ENCODE measurements at places on chromosomes 11 and 22. TPM values are rescaled to one million over a fixed set of nuclear protein-coding genes. Genes with fewer than 3 reads are reported as not detected.

- no peak for DNase-seq
These were observed 344.7 kb downstream of the BUD13 start for GRCh38 chr11:116427903-116428637.

- DNase-seq: no peak
These were observed 40.0 kb upstream of the RTL6 start for GRCh38 chr22:44538051-44538450.

GRCh38 chr22:35274154-35274871 lies 17.0 kb downstream of the HMGXB4 start:
- DNase-seq: no peak

GRCh38 chr11:706439-706956 lies 467 bp downstream of the EPS8L2 start:
- DNase-seq: no peak

DNA sequence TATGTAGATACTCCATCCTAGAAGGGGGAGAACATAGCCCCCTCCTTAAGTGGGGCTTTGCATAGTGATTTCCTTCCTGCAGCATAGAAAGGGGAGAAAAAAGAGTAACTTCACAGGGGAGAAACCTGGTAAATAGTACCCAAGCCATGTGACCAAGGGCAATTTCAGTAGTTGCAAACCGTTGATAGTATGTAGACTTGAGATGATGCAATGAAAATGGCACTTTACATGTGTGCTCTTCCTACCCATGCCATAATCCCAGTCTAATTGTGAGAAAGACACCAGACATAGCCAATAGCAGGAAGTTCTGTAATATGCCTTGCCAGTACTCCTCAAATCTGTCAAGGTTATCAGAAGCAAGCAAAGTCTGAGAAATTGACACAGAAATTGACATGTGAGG lies 104.1 kb downstream of the NCAM1 start:
- DNase-seq: no peak

DNA sequence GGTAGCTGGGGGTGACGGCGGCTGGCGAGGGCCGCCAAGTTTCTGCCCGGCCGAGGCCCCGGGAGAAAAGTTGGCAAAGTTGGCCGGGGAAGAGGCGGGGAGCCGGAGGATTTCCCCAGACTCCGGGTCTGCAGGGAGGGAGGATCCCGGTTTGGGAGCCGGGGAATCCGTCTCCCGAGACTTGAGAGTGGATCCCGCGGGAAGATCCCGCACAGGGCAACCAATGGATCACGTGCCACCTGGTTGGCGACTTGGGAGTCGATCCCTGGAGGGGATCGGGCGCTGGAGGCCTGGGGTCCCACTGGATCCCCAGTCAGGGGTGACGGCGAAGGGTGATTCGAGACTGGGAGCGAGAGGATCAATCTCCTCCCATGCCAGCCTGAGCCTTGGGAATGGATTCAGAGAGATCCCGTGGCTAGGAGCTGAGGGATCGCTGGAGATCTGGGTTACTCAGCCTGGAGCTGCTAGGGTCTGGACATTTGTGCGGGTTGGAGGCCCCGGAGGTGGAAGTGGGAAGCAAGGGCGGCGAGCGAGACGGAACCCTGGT lies 394 bp downstream of the KIAA1671 start:
- DNase-seq: no peak

GRCh38 chr11:78557236-78557635 lies 17.4 kb downstream of the NARS2 start:
- DNase-seq: no peak

- no peak for DNase-seq
These were observed 12.1 kb upstream of the FCHSD2 start for GRCh38 chr11:73154178-73154577.

- DNase-seq: no peak
These were observed 4.4 kb upstream of the FOXRED2 start for GRCh38 chr22:36510966-36511881.

- no peak for DNase-seq
These were observed 43.5 kb downstream of the EXT2 start for GRCh38 chr11:44138980-44139379.

Gene OR8G1
- polyA plus RNA-seq: not detected

Gene DAGLA
- 2.5 TPM for polyA plus RNA-seq

Gene NCF4
- polyA plus RNA-seq: not detected

Gene POLA2
- 14.5 TPM for polyA plus RNA-seq

Gene SLC22A8
- not detected for polyA plus RNA-seq

Gene NXPE4
- not detected for polyA plus RNA-seq
